ENCODE measurements at places on chromosomes 3 and 15.

DNA sequence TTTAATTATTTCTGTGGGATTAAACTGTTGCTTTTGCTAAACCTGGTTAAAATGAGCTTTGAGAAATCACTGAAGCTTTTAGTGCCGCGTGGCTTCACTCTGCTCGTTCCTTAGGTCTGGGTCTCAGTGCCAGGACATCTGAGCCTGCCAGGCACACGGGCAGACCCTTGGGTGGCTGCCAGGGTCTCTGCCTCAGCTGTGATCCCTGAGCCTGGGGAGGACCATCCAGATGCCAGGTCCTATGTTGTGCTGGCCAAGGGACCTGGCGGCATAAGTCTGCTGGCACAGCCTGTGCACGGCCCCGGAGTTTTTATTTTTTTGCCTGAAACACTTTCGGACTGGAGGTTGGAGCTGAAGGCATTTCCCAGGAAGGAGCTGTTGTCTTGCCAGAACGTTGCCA, 328.1 kb downstream of the LRTM1 start:
- no peak for DNase-seq

- no peak for DNase-seq
Measured at GRCh38 chr15:78988361-78988911, 43.6 kb upstream of the CTSH start.

- peak; percentile 34 for DNase-seq
Measured at GRCh38 chr3:38354588-38355330, 8.2 kb downstream of the XYLB start.

- DNase-seq: no peak
Measured at GRCh38 chr3:48372377-48372770, 355 bp downstream of the FBXW12 start.

- DNase-seq: no peak
Measured at GRCh38 chr3:17795711-17796110, 53.3 kb upstream of the TBC1D5 start.

DNA sequence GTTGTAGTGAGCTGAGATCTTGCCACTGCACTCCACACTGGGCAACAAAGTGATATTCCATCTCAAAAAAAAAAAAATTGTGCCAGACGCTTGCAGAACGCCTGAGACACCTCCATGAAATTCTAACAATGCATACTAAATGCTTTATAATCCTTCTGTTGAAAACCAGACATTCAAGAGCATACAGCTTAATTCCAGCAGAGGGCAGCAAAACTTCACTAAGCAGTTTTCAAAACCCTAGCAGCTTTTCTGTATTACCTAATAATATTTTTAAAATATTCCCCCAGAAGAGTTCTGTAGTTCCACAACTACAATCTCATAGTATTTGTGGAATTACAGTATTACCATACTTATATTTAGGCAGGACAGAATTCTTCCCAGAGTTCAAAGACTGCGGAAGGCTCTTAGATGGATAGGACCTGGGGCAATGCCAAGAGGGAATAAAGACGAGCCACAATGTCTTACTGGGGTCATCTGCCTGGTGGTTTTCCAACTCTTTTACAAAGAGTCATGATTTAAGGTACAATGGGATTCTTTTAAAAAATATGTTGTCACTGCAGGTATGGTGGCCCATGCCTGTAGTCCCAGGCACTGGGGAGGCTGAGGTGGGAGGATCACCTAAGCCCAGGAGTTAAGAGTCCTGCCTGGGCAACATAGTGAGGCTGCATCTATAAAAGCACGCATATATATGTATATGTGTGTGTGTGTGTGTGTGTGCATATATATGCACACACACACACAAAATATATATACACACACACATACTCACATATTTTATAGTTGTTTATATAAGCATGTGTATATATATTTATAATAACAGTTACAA, 19.6 kb upstream of the TASOR start:
- peak; percentile 61 for DNase-seq

GRCh38 chr3:158026236-158026635, 80.0 kb downstream of the SHOX2 start:
- no peak for DNase-seq

DNA sequence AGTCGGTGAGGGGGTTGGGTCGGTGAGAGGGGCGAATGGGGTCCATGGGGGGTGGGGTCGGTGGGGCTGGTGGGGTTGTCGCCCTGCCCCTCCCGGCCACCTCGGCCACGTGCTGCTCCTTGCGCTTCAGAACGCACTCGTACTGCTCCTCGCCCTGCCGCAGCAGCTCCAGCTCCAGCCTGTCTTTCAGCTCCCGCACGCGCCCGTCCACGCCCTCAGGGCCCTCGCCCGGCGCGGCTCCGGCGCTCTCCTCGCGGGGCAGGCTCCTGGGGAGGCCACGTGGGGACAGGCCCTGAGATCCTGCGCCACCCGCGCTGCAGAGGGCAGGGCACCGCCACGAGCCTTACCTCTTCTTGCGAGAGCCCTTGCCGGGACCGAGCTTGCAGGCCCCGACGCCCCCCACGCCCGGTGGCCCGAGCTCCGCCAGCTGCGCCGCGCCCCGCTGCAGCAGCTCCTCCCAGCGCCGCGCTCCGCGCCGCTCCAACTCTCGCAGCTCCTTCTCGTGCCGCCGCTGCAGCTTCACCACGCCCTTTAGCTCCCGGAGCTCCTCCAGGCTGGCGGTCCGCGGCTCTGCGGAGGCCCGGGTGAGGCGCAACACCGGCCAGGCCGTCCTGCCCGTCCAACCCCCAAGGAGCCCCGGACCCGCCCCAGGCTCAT, 8.2 kb upstream of the ANKRD63 start:
- DNase-seq: peak; percentile 74

GRCh38 chr3:153640689-153641665, 479.0 kb downstream of the RAP2B start:
- DNase-seq: no peak

- no peak for DNase-seq
Measured at GRCh38 chr3:108645364-108645763, 55.8 kb downstream of the DZIP3 start.

- no peak for DNase-seq
Measured at GRCh38 chr3:134516905-134517304, 31.0 kb downstream of the CEP63 start.

DNA sequence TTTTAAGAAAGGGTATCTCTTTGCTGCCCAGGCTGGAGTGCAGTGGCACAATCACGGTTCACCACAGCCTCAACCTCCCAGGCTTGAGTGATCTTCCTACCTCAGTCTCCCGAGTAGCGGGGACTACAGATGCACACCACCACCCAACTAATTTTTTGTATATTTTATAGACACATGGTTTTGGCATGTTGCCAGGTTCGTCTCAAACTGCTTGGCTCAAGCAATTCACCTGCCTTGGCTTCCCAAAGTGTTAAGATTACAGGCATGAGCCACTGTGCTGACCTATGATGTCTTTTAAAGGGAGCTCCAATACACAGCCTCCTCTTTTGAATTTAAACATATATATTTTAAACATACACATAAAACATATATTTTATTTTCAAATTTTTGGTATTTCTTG, 60.9 kb downstream of the SLC9C1 start:
- DNase-seq: no peak

- peak; percentile 96 for DNase-seq
Measured at GRCh38 chr3:15052335-15053242, 12.5 kb downstream of the MRPS25 start.

DNA sequence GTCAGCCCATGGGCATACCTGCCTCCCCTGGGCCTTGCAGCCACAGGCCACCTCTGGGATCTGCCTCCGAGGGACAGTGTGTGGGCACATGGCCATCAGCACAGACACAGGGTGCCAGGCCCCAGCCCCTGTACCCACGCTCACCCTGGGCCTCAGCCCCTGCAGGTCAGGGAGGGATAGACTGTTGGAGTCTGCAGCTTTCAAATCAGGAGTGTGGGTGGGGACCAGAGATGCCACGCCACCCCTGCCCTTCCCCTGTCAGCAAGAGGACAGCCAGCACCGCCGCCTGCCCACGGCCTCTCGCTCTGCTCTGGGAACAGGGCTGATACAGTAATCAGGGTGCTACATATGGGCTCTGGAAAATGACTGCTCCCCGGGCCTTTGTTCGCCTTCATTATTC, 72.7 kb downstream of the DNAJB8 start:
- DNase-seq: no peak

GRCh38 chr3:151357463-151357850, 27.1 kb downstream of the P2RY12 start:
- no peak for DNase-seq

GRCh38 chr3:124926426-124927101, 8.0 kb downstream of the MUC13 start:
- no peak for DNase-seq

DNA sequence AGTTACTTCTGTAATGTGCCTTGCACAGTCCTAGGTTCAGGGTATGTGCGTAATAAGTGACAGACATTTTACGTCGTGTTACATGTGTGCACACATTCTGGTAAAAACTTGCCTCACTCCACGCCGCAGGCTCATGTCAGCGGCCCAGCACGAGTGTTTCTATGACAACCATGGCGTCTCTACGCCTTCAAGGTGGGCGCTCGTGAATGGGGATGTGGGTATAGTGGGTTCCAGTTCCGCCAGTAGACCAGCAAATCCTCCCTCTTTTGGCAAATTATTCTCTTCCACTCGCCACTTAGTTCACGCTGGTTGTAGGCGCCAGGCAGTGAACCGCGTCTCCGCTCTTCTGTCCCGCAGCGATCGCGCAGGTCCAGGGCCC, 40.3 kb downstream of the CHST14 start:
- DNase-seq: no peak

DNA sequence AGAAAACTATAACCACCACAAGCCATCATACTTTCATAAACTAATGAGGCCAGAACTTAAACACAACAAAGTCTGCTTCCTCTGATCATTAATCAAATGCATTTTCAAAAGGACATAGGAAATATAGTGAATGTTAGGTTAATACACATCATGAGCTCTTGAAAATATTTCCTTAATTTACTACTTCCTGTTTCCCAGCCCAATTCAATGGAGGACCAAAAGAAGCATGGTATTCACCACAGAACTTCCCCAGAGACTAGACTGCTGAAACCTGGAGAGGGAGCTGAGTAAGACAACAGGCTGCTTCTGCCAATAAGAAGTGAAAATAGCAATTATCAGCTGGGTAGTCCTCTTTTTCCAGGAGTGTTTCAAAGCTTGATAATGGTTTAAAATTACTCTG, 250.3 kb downstream of the ULK4 start:
- DNase-seq: no peak

DNA sequence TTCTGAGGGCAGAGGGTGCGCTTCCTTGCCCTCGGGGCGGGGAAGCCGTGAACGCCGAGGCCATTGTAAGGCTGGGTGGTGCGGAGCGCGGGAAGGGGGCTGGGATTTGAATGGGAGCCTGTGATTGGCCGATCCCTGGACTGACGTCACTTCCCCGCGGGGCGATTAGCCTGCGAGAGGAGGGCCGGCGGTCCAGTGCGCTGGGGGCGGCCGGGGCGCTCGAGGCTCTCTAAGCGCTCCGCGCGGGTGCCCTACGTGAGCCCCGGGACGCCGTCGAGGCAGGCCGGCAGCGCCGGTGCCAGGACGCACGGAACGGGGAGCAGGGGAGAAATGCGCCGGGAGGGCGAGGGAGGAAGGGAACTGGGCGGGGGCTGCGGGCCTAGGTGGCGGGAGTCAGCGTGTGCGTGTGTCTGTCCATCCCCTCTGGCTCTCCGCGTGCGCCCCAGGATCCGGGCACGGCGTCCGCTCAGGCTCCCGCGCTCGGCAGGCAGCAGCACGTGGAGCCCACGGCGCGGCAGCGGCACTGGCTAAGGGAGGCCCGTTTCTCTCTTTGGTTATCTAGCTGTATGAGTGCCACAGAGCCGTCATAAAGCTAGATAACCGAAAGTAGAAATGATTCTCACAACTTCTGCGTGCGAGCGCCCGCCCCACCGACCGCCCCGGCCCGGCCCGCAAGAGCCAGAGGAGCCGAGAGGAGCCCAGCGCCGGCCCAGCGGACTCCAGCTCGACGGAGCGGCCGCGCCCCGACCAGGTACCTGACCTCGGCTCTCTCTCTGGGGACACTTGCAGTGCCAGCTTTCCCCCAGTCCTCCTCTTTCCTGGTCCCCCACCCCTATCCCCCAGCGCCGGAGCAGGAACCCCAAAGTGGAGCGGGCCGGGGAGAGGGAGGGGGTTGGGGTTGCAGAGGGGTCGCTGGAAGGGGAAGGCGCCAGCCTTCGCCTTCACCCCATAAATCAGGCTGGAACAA, 33.1 kb upstream of the POLG start:
- DNase-seq: peak; percentile 93

DNA sequence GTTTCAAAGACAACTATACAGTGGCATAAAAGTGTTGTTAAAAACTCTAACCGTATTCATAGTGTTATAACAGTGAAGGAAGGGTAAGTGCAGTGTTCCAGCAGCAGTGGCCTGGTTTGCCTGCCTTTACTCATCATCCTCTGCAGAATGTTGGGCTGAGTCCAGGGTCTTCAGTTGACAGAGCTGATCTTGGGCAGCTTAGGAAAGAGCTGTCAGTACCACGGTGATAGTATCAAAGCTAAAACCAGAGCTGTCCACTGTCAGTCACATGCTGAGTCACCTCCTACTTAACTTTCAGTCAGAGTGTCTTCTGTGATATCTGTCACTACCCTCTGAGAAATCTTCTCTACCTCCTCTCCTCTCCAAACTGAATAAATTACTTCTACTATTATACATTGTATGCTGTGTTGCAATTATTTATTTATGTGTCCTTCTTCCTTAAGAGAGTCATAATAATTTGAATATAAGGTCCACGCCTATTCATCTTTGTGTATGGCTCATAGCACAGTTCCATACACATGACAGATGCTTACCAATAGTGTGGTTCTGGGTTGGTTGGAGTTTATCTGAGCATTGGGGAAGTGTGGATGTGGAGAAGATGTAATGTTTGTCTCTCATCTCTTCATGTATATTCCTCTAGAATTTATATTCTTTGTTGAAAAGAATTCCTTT, 242.1 kb downstream of the ZIC1 start:
- DNase-seq: no peak

DNA sequence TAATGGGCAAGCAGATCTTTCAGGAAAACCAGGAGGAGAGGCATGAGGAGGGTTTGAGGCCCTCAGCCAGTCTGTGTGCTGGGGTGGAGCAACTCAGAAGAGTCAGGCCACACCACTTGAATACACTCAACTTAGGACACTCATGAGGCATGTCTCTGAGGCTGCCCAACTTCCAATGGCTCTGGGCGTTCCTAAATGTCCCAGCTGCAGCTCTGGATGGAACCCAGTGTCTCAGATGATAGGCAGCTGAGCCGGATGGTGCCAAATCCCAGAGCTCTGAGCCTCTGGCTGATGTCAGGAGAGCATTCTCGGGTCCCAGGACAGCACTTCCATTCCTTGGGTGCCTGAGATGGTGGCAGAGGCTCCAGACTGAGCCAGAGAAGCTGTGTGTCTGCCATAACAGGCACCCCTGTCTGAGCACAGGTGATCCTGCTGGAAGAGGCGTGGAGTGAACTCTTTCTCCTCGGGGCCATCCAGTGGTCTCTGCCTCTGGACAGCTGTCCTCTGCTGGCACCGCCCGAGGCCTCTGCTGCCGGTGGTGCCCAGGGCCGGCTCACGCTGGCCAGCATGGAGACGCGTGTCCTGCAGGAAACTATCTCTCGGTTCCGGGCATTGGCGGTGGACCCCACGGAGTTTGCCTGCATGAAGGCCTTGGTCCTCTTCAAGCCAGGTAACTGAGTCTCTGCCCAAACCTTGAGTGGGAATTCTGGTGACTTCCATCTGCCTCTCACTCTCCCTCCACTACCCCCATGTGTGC, 2.8 kb downstream of the NR2E3 start:
- no peak for DNase-seq

- peak; percentile 45 for DNase-seq
Measured at GRCh38 chr3:129599607-129600006, 6.9 kb downstream of the PLXND1 start.
